ENCODE measurements at places on chromosomes 16 and 17.
A peak's percentile ranks its signal among the peaks of the same experiment; 100 is the strongest.

DNA sequence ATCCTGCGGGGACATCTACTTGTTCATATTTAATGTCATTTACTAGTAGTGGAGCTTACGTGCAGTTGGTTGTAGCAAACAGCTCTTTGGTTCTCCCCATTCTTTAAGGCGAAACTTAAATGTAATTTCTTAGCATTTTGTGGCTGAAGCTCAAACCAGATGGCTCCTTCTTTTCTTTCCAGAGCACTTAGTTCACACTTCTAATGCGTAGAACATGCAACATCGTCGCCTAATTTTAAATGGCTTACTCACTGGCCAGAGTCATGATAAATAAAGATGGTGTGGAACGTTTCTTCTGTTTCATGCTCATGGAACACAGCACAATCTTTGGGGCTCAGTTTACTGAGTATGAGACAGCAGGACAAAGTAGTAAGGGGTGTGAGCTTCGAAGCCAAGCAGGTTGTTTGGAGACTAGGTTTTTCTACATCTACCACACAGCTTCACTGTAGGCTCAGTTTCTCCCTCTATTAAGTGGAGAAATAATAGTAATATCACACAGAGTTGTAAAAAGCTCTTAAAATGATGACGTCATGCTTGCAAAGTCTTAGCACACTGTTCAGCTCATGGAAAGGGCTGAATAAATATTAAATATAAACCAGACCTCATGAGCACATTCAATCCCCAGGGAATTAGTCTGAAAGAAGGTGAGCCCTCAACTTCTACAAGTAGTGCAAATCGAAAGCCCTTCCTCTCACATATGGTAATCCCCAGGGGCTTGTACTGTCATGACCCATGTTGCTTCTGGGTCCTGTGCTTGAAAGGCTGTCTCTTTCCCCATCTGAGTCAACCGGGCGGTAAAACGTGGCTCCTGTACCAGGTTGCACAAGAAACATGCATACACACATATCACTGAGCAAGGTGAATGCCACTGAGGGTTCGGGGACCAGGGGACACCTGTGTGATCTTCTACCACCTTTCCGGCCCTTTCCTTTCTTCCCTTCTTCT lies 384.3 kb downstream of the CDH13 start:
- no peak for DNase-seq

GRCh38 chr16:57374067-57374534 lies 1.8 kb downstream of the CX3CL1 start:
- no peak for DNase-seq

GRCh38 chr16:1707193-1707790 lies 1.3 kb downstream of the MAPK8IP3 start:
- DNase-seq, result no peak

DNA sequence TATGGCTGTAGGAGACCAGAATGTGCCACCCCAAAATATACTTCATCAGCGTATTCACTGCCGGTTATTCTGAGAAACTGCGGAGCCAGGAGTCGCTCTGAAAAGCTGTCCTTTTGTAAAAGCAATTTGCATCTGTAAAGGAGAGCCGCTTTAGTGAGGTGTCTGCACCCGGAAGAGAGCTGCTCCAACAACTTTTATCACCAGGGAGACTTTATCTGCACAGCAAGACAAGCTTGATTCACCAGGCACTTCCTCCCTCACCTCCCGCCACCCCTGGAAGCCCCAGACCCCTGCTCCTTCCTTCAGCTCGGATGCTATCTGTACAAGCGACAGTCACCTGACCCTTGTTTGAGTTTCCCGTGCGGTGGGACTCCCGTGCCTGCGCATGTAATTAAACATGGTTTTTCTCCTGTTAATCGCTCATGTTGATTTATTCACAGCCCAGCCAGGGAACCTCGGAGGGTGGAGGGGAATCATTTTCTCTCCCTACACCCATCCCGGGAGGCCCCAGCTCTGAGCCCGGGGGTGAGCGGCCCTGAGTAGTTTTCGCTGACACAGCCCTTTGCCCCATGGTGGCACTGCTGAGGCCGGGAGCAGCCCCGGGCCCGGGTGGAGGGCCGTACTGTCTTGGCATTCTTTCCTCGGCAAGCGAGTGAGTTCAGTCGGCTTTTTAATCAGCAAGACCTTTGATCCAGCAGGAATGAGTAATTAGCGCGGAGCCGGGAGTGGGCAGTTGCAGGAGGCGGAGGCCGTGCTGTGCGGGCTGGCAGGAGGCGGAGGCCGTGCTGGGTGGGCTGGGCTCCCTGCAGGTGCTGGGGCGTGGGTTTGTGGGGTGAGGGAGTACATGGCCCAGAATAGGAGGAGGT lies 222.7 kb upstream of the CIBAR2 start:
- DNase-seq, result peak; percentile 42

DNA sequence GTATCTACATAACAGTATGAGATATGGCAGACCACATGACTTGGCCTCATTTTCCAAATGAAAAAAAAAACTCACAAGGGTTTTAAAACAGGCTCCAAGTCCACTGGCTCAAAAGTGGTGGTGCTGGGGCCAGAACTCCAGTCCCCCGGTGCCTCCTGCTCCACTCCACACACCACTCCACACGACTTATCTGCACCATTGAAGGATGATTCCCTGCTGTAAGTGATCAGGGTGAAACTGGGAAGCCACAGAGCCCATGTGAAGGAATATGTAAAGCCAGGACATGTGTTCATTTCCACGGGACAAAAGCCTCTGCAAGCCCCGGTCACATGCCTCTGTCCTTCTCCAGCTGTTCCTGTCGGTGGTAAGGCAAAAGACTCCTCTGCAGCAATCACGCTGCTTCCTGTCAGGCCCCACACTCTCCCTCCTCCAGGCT lies 97.2 kb downstream of the ZNF18 start:
- no peak for DNase-seq

DNA sequence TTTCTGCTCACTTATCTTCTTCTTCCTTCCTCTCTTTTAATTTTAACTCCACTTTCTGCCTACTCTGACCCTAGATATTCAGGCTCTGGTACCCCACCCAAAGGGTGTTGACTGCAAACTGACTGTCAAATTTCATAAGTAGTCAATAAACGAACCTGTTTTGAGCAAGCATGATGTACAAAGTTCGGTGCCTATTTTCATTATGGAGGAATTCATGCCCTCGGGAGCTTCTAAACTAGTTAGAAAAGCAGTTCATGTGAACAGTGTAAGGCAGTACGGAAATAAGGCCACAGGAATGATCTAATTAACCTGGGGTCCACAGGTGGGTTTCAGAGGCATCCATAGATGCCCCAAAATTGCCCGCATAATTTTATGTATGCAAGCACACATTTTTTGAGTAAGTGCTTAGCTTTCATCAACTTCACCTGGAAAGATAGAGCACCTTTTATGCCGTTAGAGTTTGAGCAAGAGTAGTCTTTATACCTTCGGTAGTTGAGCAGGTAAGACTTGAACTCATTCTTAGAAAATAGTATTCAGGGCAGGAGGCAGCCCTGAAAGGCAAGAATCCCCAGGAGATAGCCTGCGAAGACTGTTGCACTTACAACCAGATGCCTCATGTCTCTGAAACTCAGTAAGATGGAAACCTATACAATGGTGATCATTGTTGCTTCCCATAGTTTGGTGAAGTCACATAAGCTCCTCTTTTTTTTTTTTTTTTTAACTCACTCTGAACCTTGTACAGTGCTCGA lies 36.6 kb upstream of the TBX2 start:
- DNase-seq, result no peak

DNA sequence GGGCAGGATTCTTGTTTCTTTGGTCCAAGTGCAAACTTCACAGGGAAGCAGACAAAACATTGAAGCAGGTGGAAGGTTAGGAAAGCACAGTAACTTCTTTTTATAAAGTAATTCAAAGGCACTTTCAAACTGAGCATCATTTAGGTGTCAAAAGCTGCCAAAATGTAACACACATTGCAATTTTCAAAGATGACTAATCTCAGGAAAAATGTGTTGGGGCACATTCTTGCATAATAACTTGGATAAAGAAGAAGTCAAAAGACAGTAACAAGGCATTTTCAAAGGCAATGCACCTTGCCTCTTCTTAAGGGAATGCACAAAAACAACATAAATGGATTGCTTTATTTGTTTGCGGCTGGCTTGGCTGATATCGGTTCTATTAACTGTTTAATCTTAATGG lies 3.6 kb downstream of the KCNJ2 start:
- DNase-seq, result no peak

DNA sequence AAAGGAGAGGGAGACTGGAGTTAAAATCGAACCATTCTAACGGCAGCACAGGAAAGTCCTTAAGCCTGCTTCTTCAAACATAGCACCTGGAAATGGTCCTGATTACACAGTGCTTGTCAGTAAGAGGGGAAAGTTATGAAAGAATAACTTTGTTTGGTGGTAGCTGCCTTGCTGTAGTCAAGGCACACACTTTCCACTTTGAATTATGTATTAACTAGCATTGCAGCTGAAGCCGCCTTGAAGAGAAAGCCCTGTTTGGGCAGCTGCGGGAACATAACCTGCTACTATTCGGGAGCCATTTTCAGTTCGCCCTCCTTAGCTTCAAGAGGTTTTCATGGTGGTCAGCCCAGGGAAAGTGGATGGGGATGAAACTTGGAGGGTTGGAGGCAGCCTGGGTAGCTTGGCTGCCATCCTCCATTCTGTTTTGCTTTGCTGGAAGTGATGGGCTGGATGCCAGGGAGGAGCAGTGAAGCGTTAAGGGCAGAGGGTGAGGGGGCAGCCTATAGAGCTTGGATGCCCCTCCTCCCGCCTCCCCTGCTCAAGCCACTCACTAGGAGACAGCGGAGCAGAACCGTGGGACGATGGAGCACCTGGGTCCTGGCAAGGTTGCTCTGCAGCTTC lies 5.3 kb upstream of the HAS3 start:
- no peak for DNase-seq

DNA sequence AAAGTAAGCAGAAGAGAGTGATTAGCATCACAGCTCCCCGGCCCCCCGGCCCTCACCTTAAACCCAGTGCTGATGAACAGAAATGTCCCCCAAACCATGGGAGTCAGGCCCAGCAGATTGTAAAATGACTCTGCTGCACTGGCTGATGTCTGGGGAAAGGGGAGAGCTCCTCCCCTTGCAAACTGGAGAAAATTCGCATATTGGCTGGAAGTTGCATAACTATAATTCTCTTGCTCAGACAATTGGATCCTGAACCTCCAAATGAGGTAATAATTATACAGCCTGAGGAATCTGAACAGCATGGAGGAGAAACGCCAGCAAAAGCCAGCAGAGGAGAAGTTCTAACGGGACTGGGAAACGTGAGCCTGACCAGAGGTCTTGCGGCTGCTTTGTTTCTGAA lies 109.7 kb downstream of the C16orf95 start:
- DNase-seq, result no peak

DNA sequence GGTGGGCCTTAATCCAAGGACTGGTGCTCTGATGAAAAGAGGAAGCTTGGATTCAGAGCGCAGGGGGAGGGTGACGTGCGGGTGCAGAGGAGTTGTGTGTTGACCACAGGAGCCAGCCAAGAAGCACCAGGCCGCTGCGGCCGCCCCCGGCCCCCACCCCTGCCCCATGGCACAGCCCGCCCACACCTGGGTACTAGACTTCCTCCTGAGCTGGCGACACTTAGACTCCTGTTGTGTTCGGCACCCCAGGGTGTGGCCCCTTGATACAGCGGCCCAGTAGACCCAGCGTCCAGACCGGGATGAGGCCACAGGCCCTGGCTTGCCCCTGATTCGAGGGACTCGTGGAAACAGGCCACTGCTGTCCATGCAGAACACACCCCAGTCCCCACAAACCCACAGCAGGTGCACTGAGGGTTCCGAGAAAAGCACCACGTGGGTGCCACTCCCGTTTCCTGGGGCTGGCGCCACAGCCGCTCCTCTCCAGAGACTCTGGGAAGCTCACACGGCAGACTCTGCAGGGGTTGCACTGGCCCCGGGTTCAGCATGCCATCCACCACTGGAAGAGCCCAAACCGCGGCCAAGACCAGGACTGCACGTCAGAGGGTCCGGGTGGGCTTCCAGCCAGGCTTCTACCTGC lies 5.7 kb upstream of the SNAI3 start:
- no peak for DNase-seq

DNA sequence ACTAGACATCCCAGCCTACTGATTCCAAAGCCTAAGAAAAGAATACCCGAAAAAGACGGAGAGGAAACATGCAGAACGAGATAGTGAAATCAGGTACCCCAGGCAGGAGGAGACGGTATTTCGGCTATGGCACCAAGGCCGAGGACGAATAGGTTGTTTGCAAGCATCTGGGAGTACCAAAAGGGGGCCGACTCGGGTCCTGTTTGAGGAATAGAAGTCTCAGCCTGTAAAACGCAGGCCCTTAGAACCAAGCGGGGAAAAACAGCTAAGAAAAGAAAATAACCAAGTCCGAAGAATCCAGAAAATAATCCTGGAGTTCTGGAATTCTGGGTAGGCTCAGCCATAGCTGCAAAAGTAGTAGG lies 537 bp downstream of the SLC35B1 start:
- peak; percentile 14 for DNase-seq
